ENCODE measurements at places on chromosomes 3 and 15.

- DNase-seq = peak; percentile 71
Observed at GRCh38 chr3:54427941-54428871, 305.9 kb downstream of the CACNA2D3 start.

DNA sequence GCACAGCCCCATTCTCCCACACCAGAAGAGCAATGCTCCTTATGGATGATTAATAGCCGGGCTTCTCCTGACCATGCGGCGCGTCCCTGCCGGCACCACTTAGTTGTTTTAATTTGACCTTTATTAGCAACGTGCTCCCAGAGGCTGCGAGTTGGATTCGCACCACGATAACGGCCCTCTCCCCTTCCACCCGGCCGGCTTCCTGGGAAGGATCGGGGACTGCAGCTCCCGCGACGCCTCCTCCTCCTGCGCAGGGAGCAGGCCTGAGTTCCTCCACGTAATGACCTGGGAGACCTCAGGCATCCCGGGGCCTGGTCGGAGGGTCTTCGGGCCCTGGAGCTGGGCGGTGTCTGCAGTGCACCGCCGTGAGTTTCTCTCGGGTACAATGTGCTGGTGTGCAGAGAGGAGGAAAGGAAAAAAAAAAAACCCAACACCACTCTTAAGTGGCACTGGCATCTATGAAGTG lies 243.3 kb upstream of the TOPAZ1 start:
- peak; percentile 40 for DNase-seq

DNA sequence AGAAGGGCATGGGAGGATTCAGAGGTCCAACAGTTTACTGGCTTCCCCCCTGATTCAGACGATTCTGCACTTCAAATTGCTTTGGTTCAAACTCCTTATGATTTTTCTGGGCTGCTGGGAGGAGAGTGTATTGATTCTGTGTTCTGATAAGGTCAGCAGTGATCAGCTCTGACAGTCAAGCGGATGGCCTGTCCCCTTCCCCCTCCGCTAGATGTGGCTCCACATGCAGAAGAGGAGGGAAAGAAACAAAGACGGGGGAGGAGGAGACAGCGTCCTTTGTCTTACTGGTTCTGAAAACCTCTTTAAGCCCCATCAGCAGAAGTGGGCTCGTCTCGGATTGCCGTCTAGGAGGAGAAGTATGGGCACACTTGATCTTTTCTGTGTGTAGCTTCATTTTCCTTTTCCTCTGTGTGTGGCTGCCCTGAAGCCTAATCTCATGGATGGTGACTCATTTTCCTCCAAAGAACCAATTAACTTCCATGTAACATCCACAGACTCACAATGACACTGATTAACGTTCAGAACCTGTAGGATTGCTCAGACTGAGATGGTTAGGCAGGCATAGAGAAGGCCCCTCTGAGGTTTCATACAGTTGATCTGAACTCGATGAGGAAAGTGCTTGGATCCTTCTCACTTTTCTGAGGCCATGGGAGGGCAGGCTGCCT lies 162.4 kb upstream of the PPP2R3A start:
- no peak for DNase-seq

DNA sequence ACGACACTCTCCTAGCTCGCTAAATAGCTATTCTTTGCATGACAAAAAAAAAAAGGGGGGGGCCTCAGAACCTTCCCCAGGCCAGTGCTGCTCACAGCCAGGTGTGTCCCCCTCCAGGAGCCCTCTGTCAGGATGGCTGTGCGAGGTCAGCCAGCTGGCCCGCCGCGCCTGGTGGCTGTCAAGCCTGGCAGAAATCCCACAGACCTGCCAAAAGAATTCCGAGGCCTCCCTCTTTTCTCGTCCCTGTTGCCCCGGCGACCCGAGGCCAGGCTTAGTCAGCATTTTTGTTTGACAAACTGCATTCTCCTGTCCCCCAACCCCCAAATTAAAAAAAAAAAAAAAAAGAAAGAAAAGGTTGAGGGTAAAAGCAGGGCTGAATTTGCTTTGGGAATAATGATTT lies 61.9 kb downstream of the TM4SF4 start:
- DNase-seq = peak; percentile 74

DNA sequence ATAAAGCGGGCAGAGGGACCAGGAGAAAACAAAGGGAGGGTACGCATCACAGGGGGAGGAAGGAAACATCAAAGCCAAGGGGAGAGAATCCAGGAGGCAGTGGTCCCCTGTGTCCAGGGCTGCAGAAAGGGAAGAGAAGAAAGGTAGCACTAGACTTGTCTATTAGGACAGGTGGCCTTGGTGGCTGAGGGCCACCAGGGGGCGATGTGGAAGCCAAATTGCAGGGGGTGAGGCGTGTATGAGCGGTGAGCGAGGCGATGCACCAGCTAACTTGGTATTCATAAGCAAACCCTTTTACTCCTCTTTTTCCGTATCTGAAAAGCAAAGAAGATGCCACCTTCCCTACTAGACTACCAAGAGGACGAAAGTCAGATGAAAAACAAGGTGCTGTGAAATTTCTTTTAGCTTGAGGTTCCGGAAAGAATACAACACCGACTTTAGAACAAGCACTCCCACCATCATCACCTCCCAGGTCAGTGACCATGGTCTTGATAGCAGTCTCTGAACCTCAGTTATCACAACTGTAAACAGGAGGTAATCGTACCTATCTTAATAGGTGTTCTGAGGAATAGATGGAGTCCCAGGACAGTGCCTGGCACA lies 654.4 kb upstream of the ADAMTS9 start:
- peak; percentile 87 for DNase-seq

- no peak for DNase-seq
Observed at GRCh38 chr3:173465112-173465511, 67.6 kb downstream of the NLGN1 start.

- DNase-seq = no peak
Observed at GRCh38 chr3:191361456-191361855, 31.1 kb upstream of the UTS2B start.
